ENCODE measurements at places on chromosomes 1 and 21.

DNA sequence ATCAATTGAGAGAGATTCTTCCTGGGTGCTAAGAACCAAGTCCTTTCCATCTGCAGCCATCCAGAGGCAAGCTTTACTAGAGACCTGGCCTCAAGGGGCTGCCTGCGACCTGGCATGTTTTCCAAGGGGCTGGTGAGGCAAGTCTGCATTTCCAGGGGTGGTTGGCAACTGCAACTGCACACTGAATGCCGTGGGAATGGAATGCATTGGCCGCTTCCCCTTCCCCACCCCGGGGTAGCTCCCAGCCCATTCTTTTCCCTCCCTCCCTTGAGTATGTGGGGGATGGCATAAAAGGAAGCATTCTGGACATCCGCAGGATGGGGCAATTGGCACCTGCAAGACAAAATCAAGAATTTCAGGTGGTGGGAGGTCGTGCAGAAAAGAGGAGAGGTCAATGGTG is 155.1 kb downstream of the IGSF21 start:
- DNase-seq: no peak

- DNase-seq: no peak
These were observed 595 bp downstream of the CRYBG2 start for GRCh38 chr1:26353210-26353859.

GRCh38 chr1:169113613-169114119 is 7.2 kb downstream of the ATP1B1 start:
- DNase-seq: no peak

GRCh38 chr1:75575837-75576236 is 35.1 kb downstream of the SLC44A5 start:
- no peak for DNase-seq

DNA sequence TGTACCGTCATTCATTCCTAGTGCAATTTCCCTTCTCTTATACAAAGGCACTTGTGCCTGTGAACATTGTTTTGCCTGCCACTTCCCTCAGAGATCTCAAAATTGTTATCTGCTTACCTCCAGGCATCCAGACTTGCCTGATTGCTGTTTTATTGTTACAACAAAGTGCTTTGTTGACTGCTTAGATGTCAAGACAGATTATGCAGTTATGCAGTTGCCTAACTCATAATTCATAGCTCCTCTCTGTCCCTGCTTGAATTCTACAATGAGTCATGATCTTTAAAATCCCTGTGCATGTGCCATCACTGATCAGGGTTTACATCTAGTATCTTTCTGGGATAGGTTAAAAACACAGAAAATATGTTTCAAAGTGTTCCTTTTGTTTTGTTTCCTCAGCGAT is 24.5 kb downstream of the CXADR start:
- DNase-seq: no peak

- no peak for DNase-seq
These were observed 583 bp upstream of the CACHD1 start for GRCh38 chr1:64469116-64469976.

DNA sequence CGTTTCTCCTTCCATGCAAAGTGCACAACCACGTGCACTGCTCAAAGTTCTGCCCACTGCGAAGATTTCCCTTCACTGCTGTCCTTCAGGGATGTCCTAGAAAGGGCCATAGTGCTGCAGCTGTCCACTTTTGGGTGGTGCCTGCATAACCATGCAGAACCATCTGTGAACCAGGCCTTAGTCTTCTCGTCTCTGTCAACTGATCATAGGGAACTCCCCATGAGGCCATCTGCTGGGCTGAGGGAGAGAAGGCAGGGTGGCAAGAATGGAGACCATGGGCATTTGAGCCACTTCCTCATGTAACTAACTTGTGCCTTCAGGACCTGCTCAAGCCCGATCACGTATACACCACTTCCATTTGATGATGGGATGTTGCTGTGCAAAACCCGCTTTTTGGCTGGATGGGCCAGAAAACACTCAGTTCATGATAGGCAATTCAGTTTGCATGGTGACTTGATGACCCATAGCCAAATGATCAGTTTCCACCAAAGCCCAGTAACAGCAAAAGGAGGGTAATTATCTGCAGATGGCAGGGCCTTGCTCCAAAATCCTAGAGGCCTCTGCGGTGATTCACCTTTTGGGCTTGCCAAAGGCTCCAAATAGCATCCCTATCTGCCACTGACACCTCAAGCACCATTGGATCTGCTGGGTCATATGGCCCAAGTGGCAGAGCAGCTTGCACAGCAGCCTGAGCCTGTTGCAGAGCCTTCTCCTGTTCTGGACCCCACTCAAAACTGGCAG is 9.5 kb downstream of the ST6GALNAC5 start:
- DNase-seq: no peak

DNA sequence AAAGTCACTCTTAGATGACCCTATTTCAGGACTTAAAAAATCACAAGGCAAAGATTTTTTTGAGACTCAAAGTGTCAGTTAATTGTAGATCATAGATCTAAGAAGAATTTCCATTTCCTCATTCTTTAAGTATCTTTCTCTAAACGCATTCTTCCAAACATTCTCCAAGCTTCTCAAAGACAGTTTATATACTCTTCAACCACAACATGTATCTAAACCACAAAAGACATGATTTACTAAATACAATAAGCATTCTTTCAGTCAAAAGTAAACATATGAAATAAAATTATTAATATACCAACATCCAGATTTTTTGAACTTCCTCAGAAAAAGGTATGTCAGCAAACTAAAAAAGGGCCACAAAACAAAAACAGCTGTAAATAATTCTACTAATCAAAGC is 24.4 kb downstream of the RC3H1 start:
- no peak for DNase-seq

DNA sequence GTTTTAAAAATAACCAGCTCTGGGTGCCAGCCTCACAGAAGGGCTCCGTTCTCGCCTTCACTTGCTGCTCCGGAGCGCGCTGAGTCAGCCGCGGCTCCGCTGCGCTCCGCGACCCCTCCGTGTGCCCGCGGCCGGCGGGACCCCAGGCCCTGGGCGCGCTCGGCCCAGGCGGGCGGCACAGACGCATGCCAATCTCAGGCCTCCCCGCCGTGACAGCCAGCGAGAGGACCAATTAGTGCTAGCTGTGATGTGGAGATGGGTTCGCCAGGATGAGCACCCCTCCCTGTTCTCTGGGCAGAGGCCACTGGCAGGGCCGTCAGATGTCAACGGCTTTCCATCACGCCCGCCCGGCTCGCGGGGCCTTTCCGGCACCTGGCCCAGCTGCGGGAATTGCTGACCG is 293.8 kb downstream of the SPATA17 start:
- DNase-seq: no peak

- DNase-seq: no peak
These were observed 36.5 kb upstream of the LHX8 start for GRCh38 chr1:75097654-75098053.

- DNase-seq: no peak
These were observed 53.8 kb downstream of the SLC16A1 start for GRCh38 chr1:112902221-112902620.

GRCh38 chr1:155006601-155007101 is 4.0 kb downstream of the ZBTB7B start:
- DNase-seq: no peak

DNA sequence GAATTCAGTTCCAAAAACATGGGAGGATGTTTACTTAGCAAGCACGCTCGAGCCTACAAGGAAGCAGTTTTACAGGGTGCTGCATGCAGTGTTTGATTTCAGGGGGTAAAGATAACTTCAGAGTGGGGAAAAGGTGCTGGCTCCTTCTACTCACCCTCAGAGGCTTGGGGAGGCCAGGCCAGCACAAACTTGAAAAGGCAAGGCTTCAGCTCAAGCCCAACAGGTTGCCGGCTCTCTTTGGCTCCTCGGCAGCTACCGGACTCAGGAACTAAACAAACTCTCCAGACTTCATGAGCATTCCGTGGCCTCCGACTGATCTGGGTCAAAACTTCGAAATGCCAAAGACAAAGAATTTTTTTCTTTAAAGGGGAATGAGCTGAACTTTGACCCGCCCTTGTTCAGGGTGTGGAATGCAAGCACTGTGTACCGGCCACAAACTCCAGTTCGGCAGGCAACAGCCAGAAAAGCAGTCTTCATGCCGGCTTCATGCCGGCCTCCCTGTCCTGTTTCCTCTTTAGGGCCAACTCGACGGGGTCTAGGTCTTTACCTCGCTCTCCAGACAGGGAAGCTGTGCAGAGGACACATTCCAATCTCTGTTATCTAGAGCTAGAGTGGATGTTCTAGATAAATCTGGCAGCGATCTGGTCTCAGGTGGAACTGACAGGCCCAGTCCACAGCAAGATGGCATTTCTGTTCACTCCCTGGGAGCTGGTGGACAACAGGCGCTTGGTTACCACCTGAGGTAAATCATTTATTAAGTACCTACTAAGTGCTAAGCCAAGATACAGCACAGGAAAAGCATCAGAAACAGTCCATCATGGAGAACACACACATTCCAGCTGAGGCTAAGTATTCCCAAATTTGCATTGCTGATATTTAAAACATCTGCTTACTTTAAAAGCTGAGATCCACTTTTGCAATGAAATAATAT is 75.0 kb downstream of the CD46 start:
- DNase-seq: no peak

DNA sequence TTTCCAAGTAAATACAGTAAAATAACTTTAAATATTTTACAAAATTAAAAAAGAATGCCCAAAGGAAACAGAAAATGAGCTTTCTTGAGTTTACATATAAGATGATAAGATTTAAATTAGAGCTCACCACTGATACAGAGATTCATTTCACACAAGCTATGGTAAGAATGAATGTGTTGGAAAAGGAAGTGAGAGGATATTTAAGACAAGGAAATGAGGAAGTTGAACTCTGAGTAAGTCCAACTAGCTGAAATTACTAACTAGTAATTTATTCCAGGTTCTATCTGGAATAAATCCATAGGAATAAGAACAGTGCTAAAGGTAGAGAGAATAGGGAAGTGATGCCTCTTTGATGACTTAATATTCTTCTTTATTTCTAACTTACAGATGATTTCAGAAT is 42.4 kb downstream of the FNBP1L start:
- no peak for DNase-seq

- DNase-seq: no peak
These were observed 205.8 kb downstream of the SLC45A1 start for GRCh38 chr1:8523666-8524206.

DNA sequence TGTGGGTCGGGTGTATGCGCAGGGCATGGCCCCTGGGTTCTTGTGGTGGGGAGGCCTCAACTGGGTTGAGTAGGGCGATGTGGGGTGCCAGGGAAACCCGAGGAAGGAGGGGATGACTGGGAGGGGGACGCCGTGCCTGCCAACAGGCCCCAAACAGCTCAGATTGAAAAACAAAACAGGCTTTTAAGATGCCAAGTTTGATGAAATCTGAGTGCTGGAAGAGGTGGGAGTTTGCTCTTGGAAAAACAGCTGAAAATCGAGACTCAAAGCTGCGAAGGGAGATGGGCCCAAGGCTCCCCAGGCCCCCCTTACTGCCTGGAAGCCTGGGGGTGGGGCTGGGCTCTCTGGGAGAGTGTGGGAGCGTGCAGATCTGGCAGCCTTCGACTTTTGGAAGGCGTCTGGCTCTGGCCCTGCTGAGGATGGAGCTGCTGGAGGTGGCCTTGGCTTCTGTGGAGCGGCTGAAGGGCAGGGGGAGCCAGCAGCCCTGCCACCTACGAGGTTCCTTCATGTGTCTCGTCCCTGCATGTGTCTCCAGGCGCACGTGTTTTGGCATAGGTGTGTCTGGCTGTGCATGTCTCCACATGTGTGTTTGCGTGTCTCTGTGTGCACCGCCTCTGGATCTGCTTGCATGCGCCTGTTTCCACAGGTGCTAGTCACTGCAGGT is 33.3 kb downstream of the PTPRF start:
- DNase-seq: no peak

- no peak for DNase-seq
These were observed 43.7 kb downstream of the COL6A1 start for GRCh38 chr21:46025113-46025770.

DNA sequence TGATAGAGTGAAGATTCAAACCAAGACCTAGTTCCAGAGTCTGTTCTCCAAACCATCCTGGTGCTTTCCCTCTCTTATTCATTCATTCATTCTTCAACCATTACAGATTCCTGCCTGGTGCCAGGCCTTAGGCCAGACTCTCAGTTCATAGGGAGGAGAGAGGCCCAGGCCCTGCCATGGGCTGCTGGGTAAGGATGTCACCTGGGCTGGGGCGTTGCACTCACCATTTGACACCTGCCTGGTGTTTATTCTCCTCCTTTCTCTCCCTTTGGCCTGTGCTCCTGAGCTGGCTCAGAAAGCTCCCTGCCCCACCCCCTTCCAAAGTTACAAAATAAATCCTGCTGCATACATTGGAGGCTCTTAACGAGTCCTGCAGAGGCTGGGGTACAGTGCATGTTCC is 549.8 kb downstream of the MATN1 start:
- DNase-seq: no peak

DNA sequence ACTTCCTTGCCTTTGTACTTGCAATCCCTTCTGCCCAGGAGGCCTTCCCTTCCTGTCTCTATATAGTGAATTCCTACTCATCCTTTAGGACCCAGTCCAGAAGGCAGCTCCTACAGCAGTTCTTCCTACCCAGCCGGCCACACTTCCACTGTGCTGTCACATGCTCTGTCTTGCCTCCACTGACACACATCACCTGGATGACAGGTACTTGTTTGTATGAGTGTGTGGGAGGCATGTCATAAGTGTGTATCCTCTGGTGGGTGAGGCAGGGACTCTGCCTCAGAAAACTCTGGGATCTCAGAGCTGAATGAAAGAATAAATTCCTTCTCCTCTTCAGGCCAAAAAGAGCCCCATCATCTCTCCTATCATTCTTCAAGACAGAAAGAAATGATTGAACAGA is 5.1 kb upstream of the OSCP1 start:
- no peak for DNase-seq

DNA sequence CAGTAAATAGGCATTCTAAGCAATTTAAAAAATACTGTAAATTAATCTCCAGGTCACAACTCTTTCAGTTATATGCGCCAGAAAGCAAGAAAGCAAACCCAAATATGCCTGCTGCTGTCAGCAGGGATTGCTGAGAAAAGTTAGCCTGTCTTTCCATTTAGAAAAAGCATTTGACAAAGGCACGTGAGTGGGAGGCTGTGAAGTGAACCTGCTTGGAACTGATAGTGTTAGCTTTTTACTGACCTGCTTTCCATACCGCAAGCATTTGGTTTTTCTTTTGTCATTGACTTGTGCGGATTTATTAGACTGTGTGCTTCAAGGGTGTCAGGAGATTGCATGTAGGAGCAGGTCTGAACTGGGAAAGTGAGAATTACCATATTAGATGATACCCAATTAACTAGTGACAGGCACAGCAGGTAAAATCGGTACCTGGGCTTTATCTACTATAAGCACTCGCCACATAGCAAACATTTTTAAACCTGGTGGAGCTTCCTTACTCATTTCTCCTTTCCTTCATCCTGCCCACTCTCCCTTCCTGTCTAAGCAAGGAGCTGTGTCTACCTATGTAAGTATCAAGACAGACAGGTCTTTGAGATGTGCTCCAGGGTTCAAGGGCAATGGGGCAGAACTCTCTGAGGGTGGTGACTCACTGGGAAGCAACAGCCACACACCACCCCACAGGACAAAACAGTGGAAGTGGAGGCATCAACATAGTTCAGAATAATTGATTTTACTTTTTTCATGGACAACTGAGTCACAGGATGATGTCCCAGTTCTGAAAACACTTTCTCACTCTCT is 323.9 kb downstream of the DISC1 start:
- DNase-seq: no peak

GRCh38 chr1:248793592-248793991 is 32.1 kb downstream of the SH3BP5L start:
- no peak for DNase-seq

- DNase-seq: no peak
These were observed 1.7 kb downstream of the S100A1 start for GRCh38 chr1:153629971-153630370.

All from stimulated activated CD4-positive, alpha-beta T cell treated with anti-CD3 and anti-CD28 coated beads, Interleukin-2, amount 100 ng/mL, for 48 hours (primary cell).